NCI-H774 (cell line): ENCODE measurements at places on chromosomes 2 and 18.

- no peak for DNase-seq
These were observed 14.7 kb upstream of the IKZF2 start for GRCh38 chr2:213166109-213166508.

- DNase-seq = no peak
These were observed 145.4 kb upstream of the RIOK3 start for GRCh38 chr18:23307567-23308295.

DNA sequence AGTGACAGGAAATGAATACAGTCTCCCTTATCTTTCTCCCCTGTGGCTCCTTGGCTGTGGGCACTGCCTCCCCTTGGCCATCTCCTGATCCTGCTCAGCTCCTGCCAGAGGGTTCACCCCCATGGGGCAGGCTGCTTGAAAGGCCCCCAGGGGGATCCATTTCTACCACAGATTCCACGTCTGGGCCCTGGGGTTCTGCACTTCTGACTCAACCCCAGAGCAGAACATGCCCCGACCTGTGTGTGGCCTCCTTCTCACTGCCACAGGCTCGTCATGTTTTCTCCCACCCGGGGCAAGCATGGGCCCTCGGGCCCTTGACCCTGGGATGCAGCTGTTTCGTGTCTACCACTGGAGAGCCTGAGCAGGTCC is 122.2 kb downstream of the ACKR3 start:
- DNase-seq = no peak

DNA sequence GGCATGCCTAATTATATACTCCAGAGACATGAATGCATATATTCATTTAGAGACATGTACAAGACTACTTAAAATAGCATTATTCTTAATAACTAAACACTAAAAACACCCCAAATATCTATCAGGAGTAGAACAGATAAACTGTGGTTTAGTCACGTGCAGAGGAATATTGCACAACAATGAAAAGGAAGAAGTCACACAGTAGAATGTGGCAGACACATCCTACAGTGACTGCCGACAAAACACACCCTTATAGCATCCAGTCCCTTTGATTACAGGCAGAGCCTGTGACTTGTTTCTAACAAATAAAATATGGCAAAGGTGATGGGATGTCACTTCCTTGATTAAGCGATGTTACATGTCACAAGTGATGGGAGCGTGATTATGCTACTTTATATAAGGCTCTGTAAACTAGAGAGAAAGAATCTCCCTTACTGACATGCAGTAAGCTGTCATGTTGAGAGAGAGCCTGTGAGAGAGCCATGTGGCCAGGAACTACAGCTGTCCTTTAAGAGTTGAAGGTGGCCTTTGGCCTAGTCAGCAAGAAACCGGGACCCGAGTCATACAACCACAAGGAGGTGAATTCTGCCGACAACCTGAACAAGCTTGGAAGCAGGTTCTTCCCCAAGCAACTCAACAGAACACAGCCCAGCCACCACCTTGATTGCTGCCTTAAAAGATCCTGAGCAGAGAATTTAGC is 39.1 kb upstream of the LGALSL start:
- no peak for DNase-seq

- DNase-seq = no peak
These were observed 32.5 kb upstream of the IL1RL1 start for GRCh38 chr2:102278720-102279390.

- DNase-seq = peak; percentile 73
These were observed 925.7 kb downstream of the DCDC2C start for GRCh38 chr2:4628998-4629501.

- no peak for DNase-seq
These were observed 44.8 kb upstream of the MAP3K20 start for GRCh38 chr2:173030561-173031490.

DNA sequence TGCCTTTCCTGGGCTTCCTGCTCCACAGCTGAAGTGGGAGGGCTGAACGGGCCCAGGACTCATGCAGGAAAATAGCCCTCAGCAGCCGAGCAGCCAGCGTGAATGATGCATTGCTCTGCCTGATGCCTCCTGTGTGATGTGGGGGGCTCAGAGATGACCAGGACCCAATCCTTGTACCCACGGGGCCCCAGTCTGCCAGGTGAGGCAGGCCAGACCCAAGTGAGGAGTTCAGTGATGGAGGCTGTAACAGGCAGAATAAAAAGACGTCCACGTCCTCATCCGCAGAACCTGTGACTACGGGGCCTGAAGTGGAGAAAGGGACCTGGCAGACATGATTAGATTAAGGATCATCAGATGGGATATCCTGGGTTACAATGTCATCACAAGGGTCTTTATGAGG is 194.9 kb upstream of the HDAC4 start:
- no peak for DNase-seq

GRCh38 chr18:12451428-12451827 is 43.7 kb downstream of the PRELID3A start:
- no peak for DNase-seq
